Stimulated activated CD4-positive, alpha-beta T cell treated with anti-CD3 and anti-CD28 coated beads, TNF-alpha, amount 100 ng/mL, for 4 hours (primary cell): ENCODE measurements at places on chromosomes 4 and X.

DNA sequence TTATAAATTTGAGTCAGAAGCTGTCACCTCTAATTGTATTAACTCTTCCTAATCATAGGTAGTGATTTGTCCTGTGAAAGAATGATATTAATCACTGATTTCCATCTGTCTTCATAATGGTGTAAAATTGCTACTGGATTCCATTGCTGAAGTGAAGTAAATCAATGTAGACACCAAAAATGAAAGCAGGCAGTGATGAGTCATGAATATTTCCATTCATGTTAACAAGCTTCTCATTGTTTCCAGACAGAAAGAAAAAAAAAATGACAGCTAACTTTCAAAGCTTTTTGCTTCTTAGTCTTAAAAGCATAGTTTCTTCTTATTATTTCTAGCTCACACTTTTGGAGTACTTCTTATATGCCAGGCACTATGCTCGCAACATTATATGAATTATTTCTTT lies 21.5 kb downstream of the FAM114A1 start:
- DNase-seq, result no peak

- DNase-seq, result no peak
These were observed 102.4 kb upstream of the MAML3 start for GRCh38 chr4:140256335-140256734.

- no peak for DNase-seq
These were observed 414.9 kb upstream of the PITX2 start for GRCh38 chr4:111037591-111038360.

DNA sequence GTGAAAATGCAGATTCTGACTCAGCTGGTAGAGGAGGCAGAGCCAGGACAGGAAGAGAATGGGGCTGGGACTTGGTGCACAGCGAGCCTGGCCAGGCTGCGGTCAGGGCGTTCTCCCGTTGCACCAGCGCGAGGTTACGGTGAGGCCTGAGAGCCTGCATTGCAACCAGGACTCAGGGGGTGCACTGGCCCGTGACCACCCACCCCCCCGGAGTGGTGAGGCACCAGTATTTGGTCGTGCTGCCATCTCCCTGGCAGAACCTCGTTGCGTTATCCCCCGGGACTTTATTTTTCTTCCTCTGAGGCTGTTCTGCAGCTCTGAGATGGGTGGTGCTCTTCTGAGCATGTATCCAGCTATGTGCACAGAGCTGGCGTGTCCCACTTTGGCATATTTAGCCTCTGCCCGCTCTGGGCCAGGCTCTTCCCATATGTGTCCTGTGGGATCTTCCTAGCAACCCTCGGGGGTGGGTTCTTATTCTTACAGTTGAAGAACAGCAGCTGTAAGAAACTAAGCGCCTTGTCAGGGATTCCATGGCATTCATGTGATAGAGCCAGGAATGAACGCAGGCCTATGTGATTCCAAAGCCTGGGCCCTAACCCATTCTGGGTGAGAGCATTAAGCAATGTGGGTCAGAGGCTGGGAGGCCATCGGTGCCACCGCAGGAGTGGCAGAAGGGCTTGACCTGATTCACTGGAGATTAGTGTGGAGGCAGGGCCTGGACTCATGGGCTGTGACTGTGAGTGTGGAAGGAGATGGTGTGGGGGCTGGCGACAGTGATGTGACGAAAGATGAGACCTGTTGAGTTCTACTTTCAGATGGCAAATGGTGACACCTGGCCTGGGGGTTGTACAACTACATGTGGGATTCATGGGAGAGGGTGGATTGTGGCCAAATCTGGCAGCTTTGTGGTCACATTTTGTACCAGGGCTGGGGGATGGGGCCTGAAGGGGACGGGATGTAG lies 3.1 kb downstream of the TADA2B start:
- no peak for DNase-seq

GRCh38 chr4:53709693-53710092 lies 118.4 kb upstream of the LNX1 start:
- no peak for DNase-seq

DNA sequence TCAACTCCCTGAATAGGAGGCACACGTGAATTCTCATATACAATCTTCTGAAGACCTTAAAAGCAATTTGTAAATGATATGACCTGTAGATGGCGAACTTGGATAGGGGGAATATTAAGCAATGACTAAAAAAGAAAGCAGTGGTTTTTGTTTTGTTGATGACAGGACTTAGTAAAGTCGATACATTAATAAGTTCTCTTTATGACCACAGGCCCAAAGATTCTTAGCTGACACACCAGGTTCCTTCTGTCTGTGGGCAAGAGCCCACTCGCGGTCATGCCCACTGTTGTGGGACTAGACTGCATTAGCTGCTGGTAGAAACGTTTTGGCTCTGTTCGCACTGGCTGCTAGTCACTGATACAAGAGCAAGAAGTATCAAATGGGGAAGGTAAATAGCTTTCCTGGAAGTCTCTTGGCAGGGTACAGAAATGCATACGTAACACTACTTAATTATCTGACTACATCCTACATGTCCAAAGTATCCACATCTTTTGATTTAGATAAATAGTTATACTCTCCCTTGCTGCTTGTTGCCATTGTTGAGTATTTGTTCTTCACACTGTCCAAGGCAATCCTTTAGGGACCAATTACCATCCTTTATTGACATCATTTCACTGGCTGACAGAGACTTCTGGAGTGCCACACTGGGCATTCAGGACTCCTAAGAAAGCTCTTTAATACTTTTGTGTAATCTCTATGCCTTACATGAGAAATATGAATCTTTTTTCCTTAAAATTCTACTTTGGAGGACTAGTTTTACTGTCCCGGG lies 31.0 kb downstream of the ALPK1 start:
- no peak for DNase-seq

DNA sequence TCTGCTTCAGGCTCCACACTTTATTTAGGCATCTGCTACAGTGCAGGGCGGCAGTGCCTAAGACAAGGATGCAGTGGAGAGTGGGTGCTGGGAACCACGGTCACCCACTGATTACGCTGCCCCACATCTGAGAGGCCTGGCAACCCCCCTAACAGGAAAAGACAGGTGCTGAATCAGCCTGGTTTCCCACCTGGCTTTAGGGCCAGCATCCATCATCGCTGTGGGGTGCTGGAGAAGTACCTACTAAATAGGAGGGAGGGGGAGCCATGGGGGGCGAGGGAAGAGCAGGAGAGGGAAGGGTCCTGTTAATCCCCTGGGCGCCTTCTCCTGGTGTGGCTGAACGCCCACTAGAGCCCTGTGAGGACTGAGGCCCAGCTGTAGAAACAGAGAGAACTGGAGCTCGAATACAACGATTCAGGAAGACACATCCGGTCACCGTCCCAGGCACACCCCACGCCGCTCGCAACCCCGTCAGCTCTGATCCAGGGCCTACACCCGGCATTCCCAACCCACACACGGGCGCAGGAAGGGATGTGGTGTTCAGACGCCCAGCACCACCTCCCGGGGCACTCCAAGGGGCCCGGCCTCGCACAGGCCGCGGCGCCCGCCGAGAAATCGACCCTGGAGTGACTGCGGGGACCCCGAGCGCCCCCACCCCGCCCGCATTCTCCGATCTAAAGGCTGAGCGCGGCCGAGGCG lies 554 bp downstream of the DCTD start:
- peak; percentile 8 for DNase-seq
